AG09309 (cell line): ENCODE measurements at places on chromosomes 11 and 22.

GRCh38 chr11:111469200-111469599 lies 43.0 kb downstream of the BTG4 start:
- no peak for DNase-seq

GRCh38 chr11:107927559-107927958 lies 689 bp upstream of the RAB39A start:
- DNase-seq, result no peak

GRCh38 chr11:16336204-16336603 lies 20.1 kb downstream of the SOX6 start:
- DNase-seq, result no peak

DNA sequence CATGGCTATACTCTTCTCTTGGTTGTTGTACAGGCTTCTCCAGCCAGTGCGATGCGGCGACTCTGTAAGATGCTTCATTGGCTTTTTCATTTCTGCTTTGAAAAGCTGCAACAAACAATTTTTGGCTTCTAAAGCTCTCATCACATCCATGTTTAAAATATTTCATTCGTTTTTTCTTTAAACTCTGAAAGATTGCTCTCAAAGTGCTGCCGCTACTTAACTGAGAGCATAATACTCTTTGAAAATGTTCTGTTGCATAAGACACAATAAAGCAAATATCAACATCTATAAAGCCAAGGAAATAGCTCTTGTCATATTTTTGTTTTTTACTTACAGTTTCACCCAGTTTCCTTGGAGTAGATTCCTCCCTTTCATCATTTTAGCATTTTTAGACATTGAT lies 468.3 kb downstream of the TBC1D22A start:
- no peak for DNase-seq

DNA sequence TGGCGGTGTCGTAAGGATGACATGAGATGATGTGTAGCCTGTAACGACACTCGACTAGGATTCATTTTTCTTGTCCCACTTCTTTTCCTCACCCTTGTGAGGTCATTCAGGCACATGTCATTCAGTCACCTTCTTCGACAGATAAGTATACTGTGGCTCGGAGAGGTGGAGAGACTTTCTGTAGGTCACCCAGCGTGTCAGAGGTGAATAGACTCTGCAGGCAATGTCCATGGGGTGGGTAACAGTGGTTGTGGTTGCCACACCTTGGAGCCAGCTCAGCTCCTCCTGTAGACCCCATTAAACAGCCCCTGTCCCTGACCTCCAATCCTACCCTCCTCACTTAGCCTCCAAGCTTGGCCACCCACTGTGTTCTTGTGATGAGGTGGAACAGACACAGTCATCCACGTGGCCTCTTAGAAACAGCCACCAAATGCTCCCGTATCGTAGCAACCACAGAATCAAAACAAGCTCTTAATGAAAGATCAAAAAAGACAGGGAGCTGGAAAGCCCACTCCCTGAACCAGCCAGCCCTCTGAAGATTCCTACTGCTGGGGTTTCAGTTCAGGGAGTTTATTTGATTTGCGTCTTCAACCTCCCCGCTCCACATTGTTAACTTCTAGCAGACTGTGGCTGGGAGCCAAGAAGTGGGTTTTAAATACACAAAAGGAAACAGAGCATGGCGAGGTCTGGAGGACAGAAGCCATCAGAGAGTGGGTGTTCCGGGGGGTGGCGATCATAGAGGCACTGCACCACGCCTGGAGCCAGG lies 89.0 kb upstream of the GRK3 start:
- no peak for DNase-seq

DNA sequence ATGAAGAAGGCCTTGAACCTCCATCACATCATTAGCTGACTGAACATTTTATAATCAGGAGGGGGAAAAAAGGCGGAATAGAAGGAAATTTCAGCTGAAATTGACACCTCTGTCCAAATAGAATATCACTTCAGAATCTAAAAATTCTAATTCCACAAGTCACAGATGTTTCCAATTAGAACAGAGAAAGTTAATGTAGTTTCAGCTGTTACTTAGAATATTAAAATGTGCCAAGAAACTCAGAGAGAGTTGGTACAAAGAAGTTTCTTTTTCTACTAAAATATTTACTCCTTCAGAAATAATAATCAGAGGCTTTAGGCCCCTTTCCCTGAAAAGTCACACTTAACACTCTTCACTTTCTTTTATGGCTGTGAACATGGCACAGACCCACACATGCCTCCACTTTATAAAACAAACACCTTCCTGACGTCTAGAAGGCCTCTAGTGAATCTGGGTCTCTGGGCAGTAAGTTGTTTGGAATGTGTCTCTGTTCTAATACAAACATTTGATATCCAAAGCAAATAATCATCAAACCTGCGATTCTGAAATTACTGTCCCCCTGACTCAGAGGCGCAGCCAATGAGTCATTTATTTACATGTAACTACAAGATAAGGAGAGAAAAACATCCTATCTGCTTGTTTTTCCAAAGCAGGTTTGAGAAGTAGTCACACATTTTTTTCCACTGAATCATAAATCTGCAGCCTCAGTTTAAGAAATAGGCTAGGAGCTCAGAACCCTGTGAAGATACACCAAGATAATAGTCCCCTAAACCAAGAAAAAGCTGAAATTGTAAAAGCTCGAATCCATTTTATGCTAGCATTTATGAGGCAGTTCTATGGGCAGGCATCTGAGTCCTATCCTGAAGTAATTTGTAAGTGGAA lies 148.4 kb downstream of the ME3 start:
- DNase-seq, result no peak

GRCh38 chr11:111336062-111336461 lies 37.7 kb downstream of the POU2AF3 start:
- DNase-seq, result no peak

DNA sequence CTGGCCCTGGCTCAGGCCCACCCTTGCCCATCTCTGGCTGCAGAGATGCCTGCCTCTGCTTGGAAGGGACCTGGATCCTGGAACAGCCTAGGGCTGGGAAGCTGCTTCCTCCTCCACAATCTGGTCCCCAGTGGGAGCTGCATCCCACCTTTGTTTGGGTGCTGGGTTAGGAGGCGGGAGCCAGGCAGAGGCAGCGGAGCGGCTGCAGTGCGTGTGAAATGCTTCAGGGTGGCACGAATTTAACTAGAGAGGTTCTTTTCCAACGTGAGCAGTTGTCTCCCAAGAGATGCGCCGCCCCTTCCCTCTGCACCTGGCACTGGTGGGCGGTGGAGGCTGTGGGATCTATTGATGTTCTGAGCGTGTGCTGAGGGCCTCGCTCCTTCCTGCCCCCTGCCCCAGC lies 31.6 kb downstream of the BRSK2 start:
- DNase-seq, result no peak

- DNase-seq, result no peak
Observed at GRCh38 chr11:88131764-88132470, 43.3 kb downstream of the RAB38 start.

GRCh38 chr11:3786781-3787428 lies 10.4 kb downstream of the NUP98 start:
- no peak for DNase-seq

GRCh38 chr22:38710351-38710750 lies 4.6 kb downstream of the GTPBP1 start:
- DNase-seq, result no peak

GRCh38 chr11:103699216-103699615 lies 337.2 kb upstream of the DDI1 start:
- no peak for DNase-seq

- no peak for DNase-seq
Observed at GRCh38 chr11:69726481-69726880, 22.7 kb upstream of the FGF19 start.

DNA sequence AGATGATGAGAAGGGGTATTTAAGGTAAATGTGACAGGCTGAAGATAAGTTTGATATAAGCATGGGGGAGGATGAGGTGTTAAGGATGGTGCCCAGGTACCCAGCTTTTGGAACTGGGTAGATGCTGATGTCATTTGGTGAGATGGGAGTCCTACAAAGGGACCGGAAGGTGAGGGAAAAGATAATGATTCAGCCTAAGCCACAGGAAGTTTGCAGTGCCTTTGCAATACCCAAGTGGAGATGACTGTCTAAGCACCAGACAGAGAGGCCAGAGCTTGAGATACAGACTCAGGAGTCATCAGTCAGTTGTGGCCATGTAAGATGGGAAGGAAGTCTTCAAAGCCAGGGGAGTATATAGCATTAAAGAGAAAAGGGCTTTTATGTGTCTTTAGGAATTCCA lies 30.0 kb upstream of the SMCO4 start:
- no peak for DNase-seq

GRCh38 chr11:44526438-44526837 lies 39.0 kb upstream of the CD82 start:
- DNase-seq, result no peak

DNA sequence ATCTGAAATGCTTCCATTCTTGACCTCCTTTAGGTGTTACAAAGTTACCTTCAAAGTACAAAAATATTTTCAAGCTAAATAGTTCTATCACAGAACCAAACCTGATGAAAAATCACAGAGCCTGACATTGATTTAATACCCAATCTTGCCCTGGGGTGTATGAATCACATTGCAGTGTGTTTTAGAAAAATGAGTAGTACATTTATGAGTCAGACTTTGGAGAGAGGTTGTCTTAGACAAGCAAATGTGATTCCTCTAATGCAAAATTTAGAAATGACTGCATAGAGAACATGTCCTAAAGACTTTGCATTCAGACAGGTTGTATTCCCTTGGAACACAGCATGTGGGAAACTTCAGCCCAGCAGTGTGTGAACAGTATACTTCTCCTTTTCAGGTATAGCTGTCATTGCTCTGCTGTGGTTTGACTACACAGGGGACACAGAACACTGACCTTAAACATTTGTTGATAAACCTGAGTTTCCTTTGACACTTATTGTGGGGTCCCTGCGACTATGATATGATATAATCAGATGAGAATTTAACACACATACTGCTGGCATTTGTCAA lies 972.1 kb downstream of the JRKL start:
- DNase-seq, result no peak

DNA sequence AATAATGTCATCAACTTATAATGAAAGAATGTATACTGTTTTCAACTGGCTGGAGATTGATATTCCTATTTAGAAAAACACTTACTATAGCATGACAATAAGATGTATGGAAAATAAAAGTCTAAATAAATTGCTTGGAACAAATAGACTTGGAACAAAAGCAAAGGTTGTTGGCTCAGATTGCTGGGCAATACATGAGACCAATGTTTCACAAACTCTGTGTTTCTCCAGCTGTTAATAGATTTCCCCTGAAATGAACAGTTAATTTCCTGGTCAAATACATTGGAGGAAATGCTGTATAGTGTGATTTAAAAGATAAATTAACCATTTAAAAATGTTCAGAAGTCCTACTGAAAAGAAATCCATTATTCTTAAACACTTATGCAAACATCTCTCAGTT lies 40.1 kb upstream of the CTSC start:
- DNase-seq, result no peak

- DNase-seq, result no peak
Observed at GRCh38 chr22:47011131-47011858, 248.8 kb downstream of the TBC1D22A start.

- DNase-seq, result no peak
Observed at GRCh38 chr11:64237484-64237951, 3.1 kb downstream of the VEGFB start.

GRCh38 chr11:134530636-134531326 lies 118.7 kb upstream of the B3GAT1 start:
- no peak for DNase-seq
